Hair follicle dermal papilla cell (primary cell): ENCODE measurements at places on chromosomes 12 and 14. TPM values are rescaled to one million over a fixed set of nuclear protein-coding genes. Genes with fewer than 3 reads are reported as not detected.

Gene ITGB7
- total RNA-seq = 1.3 and 1.8 TPM in 2 replicates

Gene CIROP
- total RNA-seq = 0.12 TPM in 1 of 2 replicates, not detected in the other

Gene LMBR1L
- total RNA-seq = 22.5 and 36.3 TPM in 2 replicates

Gene MEG3
- 200 and 262 TPM in 2 replicates for total RNA-seq

Gene TAS2R20
- total RNA-seq = 3.3 and 7.5 TPM in 2 replicates

Gene AICDA
- not detected in 2 replicates for total RNA-seq

Gene CCDC38
- total RNA-seq = not detected in 2 replicates

Gene CPSF6
- total RNA-seq = 27.6 and 30.5 TPM in 2 replicates

Gene TMEM119
- 904 and 1,008 TPM in 2 replicates for total RNA-seq

Gene SIRT4
- 0.65 and 0.85 TPM in 2 replicates for total RNA-seq

Gene RPL6
- total RNA-seq = 630 and 731 TPM in 2 replicates

Gene SNRPF
- total RNA-seq = 3.4 and 4.0 TPM in 2 replicates

Gene GALNT16
- total RNA-seq = 4.0 and 4.9 TPM in 2 replicates

Gene MFAP5
- 200 and 206 TPM in 2 replicates for total RNA-seq

Gene NFE2
- total RNA-seq = 0.61 and 0.65 TPM in 2 replicates

Gene SLCO1C1
- total RNA-seq = 0.24 and 0.49 TPM in 2 replicates

Gene A2ML1
- under 0.01 TPM in 1 of 2 replicates, not detected in the other for total RNA-seq

Gene CLEC1A
- 0.16 and 0.85 TPM in 2 replicates for total RNA-seq

Gene ACAD10
- total RNA-seq = 20.6 and 21.4 TPM in 2 replicates

Gene KRT83
- total RNA-seq = not detected in 2 replicates

Gene KLRD1
- total RNA-seq = 0.49 TPM in 1 of 2 replicates, not detected in the other

Gene ZNF385A
- total RNA-seq = 1.3 and 3.4 TPM in 2 replicates

Gene WDHD1
- total RNA-seq = 5.2 and 5.3 TPM in 2 replicates

Gene CISTR
- not detected in 2 replicates for total RNA-seq

Gene TRPV4
- total RNA-seq = 1.5 and 1.8 TPM in 2 replicates

Gene PTHLH
- total RNA-seq = 0.12 and 0.81 TPM in 2 replicates

Gene ESPL1
- total RNA-seq = 1.6 and 1.8 TPM in 2 replicates

Gene SYCP3
- total RNA-seq = 0.16 TPM in 1 of 2 replicates, not detected in the other

Gene AEBP2
- total RNA-seq = 12.9 and 15.6 TPM in 2 replicates

Gene NUMB
- total RNA-seq = 39.5 and 49.3 TPM in 2 replicates

Gene DAO
- total RNA-seq = not detected in 2 replicates

Gene BIN2
- total RNA-seq = 0.24 TPM in 1 of 2 replicates, not detected in the other

Gene LUM
- total RNA-seq = 1,443 and 1,565 TPM in 2 replicates

Gene ATP5F1B
- 321 and 357 TPM in 2 replicates for total RNA-seq

Gene ERH
- 61.8 and 94.6 TPM in 2 replicates for total RNA-seq

Gene CABP1
- total RNA-seq = 0.24 and 0.32 TPM in 2 replicates

Gene COCH
- total RNA-seq = 0.36 and 0.49 TPM in 2 replicates

Gene EIF2S1
- total RNA-seq = 110 and 122 TPM in 2 replicates

Gene NPAS3
- 0.85 and 1.3 TPM in 2 replicates for total RNA-seq

Gene KIF26A
- 0.24 and 1.5 TPM in 2 replicates for total RNA-seq

Gene DNAJC22
- total RNA-seq = 0.32 and 1.1 TPM in 2 replicates

Gene ISM2
- not detected in 2 replicates for total RNA-seq

Gene KLRK1
- total RNA-seq = 0.16 TPM in 1 of 2 replicates, not detected in the other

Gene CD9
- total RNA-seq = 175 and 214 TPM in 2 replicates

Gene PRIMA1
- total RNA-seq = not detected in 2 replicates

Gene SYT1
- 0.85 and 2.1 TPM in 2 replicates for total RNA-seq

Gene MVK
- 31.3 and 39.3 TPM in 2 replicates for total RNA-seq

Gene EIF2S3B
- 1.6 TPM in 2 replicates for total RNA-seq

Gene TAS2R8
- 0.12 TPM in 1 of 2 replicates, not detected in the other for total RNA-seq

Gene TAC3
- total RNA-seq = not detected in 2 replicates

Gene OR4E2
- not detected in 2 replicates for total RNA-seq

Gene HHIPL1
- 17.9 and 35.0 TPM in 2 replicates for total RNA-seq

Gene AQP5
- total RNA-seq = not detected in 2 replicates

Gene GOLGA3
- 162 and 179 TPM in 2 replicates for total RNA-seq

Gene CPNE6
- total RNA-seq = not detected in 2 replicates
